A549 treated with DMSO at 1 μM for 4 hours (cell line): ENCODE measurements at places on chromosomes 16 and 17. TPM values are rescaled to one million over a fixed set of nuclear protein-coding genes. Genes with fewer than 3 reads are reported as not detected.

CD7 gene
- total RNA-seq, result 0.08 TPM in 1 of 5 replicates, not detected in the others

ITGB4 gene
- total RNA-seq, result 44.5 to 54.7 TPM (median 48.0 TPM) in 5 replicates

ANTKMT gene
- total RNA-seq, result 26.6 to 61.4 TPM (median 50.6 TPM) in 5 replicates

C17orf113 gene
- total RNA-seq, result 0.52 to 0.77 TPM (median 0.63 TPM) in 5 replicates

KRT27 gene
- total RNA-seq, result not detected in 5 replicates

FKBP10 gene
- 95.7 to 118 TPM (median 108 TPM) in 5 replicates for total RNA-seq

CSNK1D gene
- 143 to 161 TPM (median 155 TPM) in 5 replicates for total RNA-seq

EVPL gene
- total RNA-seq, result 11.9 to 17.9 TPM (median 14.9 TPM) in 5 replicates

CRHR1 gene
- 0.08 to 0.45 TPM (median 0.25 TPM) in 5 replicates for total RNA-seq

ADAP2 gene
- 2.6 to 3.7 TPM (median 3.0 TPM) in 5 replicates for total RNA-seq

ZNF19 gene
- total RNA-seq, result 1.3 to 2.6 TPM (median 2.0 TPM) in 5 replicates

TERB1 gene
- 0.03 to 0.17 TPM in 2 of 5 replicates, not detected in the others for total RNA-seq
